ENCODE measurements at places on chromosomes 2 and 18.

- no peak for DNase-seq
These were observed 15.5 kb upstream of the CACNB4 start for GRCh38 chr2:152114366-152114765.

- DNase-seq, result no peak
These were observed 71.2 kb downstream of the MYO1B start for GRCh38 chr2:191316246-191316994.

DNA sequence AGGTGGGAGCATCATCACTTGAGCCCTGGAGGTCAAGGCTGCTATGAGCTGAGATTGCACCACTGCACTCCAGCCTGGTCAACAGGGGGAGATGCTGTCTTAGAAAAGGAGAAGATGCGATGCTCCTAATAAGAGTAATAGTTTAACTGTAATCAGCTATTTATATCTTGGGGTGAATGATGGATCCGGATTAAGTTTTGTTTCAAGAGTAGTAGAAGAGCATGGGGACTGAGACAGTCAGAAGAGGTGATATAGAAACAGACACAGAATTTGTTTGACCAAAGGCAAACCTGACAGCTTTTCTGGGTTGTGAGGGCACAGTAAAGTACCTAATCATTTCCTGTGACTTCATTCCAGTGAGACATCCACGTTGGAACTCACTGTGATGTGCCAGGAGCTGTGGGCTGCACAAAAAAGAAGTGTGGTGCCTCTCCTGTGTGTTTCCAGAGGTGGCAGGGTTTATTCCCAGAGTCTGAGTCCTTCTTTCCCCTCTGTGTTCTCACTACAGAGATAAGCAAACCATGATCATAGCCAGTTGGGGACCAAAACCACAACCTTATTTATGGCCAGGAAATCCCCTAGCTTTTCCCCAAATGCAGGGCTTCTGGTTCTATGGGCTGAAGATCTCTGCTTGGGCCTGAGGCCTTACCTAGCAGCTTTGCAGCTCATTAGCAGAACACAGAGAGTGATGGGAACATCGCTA lies 113.7 kb downstream of the XRCC5 start:
- DNase-seq, result no peak

GRCh38 chr2:122191331-122191730 lies 435.9 kb downstream of the TSN start:
- no peak for DNase-seq

DNA sequence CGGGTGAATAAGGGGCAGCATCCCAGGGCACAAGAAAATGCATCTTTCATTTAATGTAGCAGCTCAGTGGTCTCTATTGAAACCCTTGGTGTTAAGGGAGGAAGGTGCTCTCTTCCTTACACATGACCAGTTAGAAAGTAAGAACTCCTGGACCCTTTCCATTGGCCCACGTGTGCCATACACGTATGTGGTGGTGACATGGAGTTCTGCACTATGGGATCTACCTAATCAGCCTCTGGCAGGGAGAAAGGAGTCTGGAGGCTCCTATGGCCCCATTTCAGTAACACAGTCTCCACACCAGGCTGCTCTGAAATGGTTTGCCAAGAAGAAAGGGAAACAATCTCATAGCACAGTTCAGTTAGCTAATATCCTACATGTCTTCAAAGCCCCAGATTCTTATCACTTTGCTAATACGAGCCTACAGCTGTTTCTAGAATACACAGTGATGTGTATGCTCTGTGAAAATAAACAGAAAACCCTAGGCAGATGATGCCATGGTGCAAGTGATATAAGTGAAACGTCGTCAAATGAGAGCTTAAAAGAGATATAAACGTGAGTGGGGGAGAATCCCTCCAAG lies 7.0 kb downstream of the EFEMP1 start:
- DNase-seq, result peak; percentile 67

DNA sequence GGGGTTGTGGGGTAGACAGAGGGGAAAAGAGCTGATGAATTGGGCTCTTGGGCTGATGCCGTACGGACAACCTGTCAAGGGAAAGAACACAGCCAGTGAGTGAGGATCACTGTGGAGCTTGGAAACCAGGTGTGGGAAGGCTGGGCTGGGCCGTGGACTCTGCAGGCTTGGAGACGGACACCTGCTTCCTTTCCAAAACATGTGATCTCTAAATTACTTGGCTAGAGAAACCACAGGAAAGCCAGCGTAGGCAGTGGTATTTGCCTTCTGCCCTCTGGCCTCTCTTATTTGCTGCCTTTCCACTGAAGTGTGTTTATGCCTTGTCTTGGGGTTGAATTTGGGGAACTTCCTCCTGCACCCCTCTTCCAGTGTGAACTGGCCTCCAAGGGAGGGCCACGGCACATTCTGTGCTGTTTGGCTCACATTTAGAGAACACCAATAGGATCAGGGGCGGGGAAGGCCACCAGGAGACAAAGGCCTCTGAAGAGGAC lies 267.7 kb downstream of the PRKCE start:
- DNase-seq, result no peak

DNA sequence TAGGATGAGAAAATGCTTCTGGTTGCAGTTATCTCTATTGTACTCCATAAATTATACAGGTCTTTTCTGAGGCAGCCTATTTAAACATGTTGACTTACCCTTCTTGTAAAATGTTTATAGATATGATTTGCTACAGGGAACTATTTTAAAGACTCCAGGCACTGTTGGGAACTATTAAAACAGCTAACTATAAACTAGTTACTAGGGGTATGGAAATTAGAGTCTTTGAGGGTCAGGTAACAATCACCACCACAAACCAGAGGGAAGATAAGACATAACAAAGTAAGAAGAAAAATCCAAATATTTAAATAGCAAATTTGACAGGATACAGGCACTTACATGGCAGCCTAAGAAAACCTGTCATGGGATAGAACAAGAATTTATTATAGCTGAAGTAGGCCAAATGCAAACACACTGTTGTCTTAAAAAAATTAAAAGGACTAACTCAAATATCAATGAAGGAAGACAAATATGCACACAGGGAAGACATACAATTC lies 251.0 kb upstream of the CWC22 start:
- DNase-seq, result no peak

GRCh38 chr2:31202041-31202440 lies 15.3 kb downstream of the CAPN14 start:
- DNase-seq, result no peak

DNA sequence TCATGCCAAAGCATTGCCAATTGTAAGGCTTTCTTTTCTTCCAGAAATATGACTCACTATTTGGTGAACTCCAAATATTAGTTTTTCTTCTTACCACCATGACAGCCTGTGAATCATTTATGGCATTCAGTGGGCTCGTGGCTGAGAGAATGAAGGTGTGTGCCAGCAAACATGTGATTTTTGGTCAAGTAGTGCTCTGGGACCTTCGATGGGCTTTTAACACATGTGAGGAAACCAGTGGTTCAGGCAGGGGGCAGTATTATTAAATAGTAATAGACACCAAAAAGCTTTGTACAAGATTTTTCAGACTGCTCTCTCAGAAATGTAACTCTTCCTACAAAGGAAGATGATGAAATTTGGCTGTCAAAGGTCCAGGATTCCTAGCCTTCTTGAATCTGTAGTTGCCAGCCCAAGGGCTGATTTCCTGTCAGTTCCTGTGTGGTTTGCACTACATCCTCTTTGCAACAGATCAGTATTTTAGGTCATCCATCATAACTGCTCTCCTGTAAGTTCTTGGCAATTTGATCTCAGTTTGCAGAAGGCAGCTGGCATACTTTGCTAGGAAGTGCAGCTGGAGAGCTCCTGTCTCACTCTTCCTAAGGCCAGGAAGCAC lies 64.3 kb downstream of the BABAM2 start:
- peak; percentile 95 for DNase-seq

DNA sequence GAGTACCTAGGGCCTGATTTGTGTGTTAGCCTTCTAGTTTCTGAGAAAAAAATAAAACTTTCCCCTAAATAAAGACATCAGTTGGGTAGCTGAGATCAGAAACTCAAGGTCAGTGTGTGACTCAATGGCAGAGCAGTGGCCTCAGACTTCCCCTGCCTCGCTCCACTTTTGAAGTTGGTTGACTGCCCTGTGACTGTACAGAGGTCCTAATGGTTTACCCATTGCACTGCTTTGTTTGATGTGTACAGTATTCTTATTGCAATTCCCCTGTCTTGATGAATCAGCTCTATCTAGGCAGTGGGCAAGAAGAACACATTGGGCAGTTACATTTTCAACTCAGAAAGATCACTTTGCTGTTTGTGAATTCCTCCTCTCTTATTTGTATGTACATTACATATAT lies 315.7 kb downstream of the KCNS3 start:
- no peak for DNase-seq

DNA sequence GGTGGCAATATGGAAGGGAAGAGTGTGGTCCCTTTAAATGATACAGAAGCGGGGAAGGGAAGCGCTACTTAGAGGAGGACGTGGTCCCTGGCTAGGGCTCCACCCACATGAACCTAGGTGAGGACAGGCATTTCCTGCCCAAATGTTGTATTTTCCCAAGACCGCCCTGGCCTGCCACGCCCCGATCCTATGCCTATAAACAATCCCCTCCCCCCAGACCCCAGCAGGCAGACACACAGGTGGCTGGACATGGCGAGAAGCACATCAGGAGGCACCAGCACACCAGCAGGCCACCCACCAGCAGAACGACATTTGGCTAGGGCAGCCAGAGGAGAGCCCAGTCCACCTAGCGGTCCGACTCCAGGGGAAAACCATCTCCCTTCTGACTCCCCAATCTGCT lies 47.2 kb downstream of the METTL8 start:
- DNase-seq, result no peak

DNA sequence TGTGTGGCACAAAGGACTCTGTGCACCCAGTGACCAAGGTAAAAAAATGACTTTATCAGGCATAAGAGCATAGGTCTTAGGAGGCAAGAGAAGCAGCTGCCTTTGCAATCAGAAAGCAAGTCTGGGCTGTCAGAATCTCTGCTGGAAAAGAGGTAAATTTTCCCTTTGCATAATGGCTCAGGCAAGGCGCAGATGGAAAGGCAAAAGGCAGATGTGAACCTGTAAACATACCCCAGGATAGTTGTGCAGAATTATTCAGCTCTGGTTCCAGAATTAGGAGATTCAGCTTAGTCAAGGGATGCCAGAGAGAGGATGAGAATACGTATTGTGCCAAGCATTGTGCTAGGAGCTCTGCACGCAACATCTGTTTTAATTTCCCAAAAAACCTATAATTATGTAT lies 258.7 kb downstream of the CLIP4 start:
- DNase-seq, result no peak

DNA sequence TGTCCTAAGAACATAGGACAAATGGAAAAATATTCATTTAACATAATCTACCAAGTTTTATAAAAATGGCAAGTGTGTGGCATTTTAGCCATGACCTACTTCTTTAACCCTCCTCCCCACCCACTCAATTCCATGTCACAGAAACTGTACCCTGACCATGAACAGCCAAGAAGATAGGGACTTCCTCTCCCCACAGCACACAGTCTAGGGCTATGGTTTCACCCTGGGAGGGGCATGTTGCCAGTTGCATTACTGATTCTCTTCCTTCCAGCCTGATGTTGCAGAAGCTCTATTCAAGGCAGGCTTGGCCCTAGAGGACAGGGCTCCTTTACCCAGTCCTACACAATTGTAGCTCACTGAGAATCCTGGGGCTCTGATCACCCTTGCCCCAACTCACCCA lies 153.6 kb upstream of the KLF7 start:
- no peak for DNase-seq

DNA sequence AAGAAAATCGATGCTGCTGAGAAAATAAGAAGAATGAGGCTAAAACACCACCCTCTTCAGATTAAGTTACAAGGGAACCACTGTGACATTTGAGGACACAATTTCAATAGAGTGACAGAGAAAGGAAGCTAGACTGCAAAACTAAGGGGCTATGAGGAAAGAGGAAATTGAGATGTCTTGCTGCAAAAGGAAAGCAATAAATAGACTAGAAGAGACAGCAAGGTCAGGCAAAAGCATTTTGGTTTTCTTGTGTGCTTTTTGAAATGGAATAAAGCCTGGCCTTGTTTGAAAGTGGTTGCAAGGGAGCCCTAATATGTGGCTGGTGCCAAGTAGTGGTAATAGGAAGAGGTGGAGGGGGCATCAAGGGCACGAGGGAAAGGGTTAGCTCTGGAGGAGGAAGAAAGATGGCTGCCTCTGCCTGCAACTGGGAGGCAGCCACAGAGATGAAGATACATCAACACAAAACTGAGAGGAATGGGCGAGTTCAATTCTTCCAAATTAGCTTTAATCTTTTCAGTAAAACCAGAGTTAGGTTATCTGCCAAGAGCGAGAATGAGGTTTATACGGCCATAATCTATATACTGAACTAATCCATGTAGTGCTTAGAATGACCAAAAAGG lies 1.2 kb upstream of the MRO start:
- no peak for DNase-seq

- no peak for DNase-seq
These were observed 71.4 kb upstream of the MBOAT2 start for GRCh38 chr2:9074930-9075329.

GRCh38 chr2:168884975-168885374 lies 5.3 kb downstream of the SPC25 start:
- no peak for DNase-seq

DNA sequence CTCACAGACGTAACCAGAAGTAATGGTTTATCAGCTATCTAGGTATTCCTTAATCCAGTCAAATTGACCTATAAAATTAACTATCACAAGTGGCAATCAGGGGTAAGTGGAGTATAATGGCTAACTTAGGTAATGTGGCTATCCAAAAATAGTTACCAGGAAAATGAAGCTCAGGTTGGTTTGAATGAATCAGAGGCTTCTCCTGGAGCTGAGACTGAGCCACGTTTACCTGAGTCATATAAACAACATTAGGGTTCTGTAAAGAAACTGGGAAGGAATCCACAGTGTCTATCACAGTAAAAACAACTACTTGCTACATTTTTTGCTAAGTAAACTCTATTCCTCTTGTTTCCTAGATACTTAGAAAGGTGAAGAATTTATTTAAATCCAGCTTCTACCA lies 236.0 kb upstream of the SPHKAP start:
- DNase-seq, result no peak

Data from AG04450 (cell line).